ENCODE measurements at places on chromosomes 6 and 20.

- no peak for DNase-seq
These were observed 59.3 kb upstream of the APCDD1L start for GRCh38 chr20:58574469-58574868.

DNA sequence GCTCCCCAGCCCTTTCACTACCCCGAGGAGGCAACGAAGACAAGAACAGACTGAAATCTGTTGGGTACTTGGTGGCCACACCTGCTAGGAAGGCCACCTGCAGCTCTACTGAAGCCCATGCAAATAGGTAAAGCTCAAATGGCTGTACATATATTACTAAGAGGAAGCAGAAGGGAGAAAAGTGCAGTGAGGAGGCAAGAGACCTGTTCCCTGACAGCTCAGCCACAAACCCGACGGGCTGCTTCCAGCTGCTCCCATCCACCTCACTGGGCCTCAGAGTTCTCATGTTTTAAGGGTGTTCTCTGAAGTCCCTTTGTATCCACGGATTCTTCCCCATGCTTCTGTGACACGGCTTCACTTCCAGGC is 24.6 kb downstream of the TRAM2 start:
- no peak for DNase-seq

DNA sequence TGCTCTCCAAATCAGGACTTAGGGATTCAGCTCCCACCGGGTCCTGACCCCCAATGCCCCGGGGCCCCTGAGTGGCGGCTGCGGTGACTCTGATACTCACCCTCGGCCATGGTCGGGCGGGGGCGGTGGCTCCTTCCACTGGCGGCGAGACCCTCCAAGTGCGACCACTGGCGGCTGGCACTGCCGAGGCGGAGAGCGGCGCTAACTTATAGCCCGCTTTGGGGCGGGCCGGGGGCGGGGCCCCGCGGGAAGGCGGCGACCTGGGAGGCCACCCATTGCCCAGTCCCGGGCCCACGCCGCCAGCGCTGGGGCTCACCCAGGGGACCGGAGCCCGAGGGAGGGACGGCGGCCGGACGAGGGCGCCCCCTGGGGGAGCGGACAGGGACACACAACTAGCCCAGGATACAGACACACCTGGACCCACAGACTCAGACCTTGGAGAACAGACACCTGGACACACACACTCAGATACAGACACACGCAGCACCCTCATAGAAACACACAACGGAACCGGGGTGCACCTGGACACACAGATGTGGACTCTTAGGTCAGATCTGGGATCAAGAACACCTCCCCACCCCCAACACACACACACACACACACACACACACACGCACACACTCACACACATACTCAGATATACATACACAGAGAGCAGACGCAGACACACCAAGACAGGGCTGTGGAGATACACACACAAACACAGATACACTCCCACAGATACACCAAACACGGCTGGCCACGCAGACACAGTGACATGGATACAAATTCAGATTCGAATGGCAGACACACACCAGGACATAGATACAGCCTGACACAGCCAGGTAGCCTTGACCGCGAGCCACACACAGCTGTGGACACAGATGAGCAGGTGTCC is at the start of gene TGM2:
TGM2 (minus strand) TSS at position 182 of the 877 bp plus-strand sequence; CDS start at position 110, 72 bp downstream.
- DNase-seq, result no peak

DNA sequence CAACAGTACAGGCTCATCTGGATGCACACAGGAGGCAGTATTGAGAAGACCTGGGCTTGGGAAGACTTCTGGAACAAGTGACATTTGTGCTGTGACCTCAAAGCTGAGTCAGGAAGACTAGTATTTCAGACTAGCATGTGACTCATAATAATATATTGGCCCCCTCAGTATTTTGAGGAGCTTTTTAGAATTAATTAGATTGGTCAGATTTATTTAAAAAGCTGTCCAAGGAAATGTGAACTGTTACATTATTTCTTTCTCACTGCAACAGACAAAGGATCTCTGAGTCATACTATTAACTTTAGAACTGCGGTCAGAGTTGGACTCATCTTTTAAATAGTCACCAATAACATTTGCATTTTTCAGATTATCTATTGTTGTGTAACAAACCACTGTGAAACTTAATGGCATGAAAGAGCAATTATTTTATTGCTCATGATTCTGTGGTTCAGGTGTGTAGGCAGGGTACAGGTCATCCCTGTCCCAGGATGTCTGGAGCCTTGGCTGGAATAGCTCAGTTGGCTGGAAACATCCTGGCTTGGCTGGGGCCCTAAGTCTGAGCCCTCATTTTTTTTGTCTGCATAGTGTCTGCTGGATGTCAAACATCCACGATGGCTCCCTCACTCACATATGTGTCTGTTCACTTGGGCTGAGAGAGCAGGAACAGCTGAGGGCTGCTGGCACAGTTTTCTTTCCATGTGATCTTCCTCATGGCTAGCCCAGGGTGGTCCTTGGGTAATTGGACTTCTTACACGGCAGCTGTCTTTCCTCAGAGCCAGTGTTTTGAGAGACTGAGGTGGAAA is 46.9 kb downstream of the MAP3K4 start:
- DNase-seq, result no peak

DNA sequence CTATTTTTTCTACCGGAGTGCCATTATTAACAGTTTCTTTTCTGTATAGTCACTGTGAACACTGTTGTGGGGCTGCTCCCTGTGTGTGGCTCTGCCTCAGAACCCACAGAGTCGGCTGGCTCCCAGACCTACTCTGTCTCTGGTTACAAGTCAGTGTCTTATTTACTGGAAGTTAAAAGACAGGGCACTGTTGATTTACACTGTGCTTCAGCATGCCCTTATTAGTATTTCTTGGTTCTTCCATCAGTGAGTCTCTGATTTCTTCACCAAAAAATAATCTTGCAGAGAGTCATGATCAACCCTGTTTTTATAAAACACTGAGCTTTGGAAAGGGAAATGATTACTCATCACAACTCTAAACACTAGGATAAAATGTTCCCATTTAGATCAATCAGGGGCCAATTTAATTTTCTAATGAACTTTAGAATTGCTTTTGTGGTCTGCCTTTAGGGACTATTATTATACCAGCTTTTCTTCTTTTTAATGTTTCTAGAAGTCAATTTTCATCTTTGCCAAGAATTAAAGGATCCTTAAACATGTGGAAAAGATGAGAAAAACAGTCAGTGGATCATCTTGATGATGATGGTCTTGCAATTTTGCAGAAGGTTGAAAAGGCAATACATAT is 92.6 kb downstream of the UTRN start:
- DNase-seq, result no peak

GRCh38 chr20:51169813-51170212 is 146.9 kb upstream of the KCNG1 start:
- no peak for DNase-seq

GRCh38 chr6:12335131-12335527 is 45.0 kb downstream of the EDN1 start:
- DNase-seq, result no peak

DNA sequence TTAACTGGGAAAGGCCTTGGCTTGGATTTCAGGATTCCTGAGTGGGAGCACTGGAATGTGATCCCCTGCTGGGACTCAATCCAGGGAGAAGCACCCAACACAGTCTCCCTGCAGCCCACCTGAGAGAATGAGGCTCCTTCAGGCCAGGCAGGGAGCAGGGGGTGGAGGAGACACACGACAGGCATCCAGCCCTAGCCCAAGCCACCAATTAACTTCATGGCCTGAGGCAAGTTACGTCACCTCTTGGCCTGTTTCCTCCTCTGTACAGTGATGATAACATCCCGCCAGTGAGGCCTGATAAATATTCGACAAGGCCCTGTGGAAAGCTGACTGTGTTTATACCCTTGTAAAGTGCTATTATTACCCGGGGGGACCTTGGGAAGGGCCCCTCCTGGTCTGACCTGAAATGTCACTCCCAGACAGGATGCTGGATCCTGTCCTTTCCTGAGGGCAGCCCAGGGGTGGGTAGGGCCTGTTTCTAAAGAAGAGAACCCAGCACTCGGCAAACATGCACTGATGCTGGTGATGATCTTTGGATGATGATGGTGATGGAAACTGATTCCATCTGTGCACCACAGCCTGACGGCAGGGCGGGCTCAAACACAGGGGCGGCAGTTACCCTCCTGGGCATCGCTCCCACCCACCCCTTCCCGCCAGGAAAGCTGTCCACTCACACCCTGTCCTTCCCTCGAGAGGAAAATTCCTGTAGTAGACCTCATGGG is 12.4 kb downstream of the FRS3 start:
- no peak for DNase-seq

GRCh38 chr6:147974376-147974775 is 368.3 kb upstream of the SASH1 start:
- DNase-seq, result no peak

DNA sequence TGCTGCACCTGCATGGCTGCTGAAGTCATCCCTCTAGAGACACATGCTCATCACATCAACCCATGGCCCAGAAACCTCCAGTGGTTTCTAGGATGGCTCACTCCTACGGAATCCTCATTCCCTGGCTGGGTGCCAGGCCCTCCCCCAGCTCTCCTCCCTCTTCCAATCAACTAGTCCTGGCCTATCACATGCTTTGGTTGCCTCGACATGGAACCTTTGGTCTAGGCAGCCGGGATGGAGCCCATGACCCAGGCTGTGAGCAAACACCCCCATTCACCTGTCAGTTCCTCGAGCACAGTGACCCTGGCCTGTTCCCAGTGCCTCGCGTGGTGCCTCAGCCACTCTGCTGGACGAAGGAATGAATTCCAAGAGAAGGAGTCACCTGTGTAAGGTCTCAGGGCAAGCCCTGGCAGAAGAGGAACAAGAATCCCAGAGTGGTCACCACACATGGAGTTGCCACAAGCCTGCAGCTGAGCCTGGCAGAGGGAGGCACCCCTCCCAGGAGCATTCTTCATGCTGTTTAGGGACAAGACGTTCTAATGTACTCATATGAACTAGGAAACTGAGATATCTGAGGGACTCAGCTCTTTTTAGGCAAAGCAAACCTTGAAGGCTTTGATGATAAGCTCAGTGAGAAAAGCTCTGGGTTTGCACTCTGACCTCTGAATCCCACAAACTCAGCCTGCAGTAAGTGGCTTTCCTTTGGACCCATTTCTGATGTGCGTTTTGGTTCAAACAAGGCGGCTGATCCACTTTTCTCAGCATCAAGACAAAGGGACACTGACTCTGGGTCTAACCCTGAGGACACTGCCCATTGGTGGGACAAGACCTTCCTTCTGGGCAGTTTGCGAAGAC is 40.2 kb downstream of the PPP1R3G start:
- DNase-seq, result no peak

DNA sequence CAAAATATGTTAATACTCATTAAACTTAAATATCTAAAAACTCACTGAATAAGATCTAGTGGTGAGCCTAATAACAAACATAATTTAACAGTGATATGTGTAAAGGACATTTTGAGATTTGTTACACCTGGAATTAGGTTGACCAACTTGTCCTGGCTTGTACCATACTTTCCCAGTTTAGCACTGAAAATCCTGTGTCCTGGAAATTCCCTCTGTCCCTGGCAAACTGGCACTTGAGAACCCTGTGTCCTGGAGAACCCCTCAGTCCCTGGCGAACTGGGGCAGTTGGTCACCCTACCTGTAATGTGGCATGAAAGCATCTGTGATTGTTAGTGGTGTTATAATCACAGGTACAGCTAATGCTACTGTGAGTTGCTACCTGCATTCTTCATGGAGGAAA is 6.9 kb upstream of the PRND start:
- DNase-seq, result no peak

DNA sequence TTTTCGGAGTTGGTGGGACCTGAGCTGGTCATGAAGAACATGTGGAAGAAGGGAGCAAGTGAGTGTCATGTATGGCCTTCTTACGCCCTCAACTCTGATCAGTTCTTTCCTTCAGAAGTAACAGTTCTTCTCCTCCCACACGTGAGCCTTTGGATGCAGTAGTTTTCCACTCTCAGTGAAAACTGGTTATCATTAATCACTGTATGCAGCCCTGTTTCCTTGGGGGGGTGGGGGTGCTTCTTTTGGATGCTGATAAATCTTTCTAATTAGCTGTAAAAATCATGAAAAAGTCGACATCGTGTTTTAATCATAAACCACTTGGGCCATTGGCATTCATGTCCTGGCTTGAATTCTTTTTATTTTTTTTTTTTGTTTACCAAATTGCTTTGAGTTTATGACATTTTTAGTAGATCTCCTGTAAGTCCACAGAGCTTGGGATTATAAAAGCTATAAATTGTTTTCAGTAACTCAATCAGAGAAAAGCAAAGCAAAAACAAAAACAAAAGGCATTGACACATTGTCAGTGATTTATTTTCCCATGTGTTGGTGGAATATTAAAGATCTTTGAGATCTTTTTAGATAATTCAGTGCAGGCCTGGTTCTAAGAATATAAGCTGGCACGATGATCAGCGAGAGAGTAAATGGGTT is 84.8 kb downstream of the TRMT11 start:
- DNase-seq, result no peak

- DNase-seq, result no peak
These were observed 11.3 kb downstream of the MOXD1 start for GRCh38 chr6:132390017-132390416.

DNA sequence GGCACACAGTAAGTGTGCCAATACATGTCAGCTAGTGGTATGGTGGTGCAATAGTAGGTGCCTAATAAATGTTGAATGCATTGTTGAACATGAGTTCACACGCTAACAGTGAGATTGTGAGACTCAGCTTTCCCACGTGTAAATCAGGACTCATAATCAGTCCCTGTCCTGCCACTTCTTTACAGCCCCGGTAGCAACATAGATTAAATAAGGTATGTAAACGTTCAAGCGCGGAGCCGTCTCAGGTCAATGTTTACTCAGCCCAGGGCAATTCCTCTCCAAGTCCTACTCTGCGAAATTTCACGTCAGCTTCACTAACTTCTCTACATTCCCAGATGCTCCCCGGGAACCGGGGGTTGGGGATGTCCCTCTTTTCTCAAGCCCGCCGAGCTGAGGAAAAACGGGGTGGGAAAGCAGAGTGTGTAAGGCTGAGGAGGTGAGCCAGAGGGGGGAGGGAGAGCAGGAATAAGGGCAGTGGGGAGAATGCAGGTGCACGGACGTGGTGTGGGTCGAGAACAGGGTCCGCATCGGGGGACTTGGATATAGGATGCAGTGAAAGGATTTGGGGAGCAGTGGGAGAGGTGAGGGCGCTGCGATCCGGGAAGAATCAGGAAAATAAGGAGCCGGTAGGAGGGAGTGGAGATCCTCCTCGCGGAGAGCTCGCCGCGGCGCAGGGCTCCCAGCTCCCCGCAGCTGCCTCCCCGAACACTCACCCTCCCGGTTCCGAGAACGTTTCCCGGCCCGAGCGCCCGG is 544 bp upstream of the TP53INP2 start:
- no peak for DNase-seq

GRCh38 chr20:32964575-32964974 is 39.7 kb downstream of the SUN5 start:
- DNase-seq, result no peak

DNA sequence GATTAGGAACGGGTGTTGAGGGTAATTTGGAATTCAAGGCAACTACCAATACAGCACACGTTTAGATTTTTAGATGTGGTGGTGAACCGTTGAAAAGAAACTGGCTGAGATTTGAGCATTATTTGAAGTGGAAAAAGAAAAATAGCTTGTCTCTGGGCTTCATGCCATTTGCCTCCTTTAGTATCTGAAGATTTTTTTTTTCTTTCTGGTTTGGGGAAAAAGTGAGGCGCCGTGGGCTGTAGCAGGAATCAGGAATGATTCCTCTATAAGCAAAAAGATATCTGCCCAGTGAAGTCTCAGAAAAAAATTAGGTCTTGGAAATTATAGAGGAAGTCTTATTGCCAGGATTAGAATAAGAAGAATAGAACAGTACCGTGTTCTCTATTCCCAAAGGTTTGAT is 88.5 kb downstream of the RPS12 start:
- no peak for DNase-seq
